ENCODE measurements at places on chromosomes 1 and 21.

- no peak for DNase-seq
Measured at GRCh38 chr1:42740851-42741580, 980 bp upstream of the CLDN19 start.

- DNase-seq = peak; percentile 14
Measured at GRCh38 chr1:78651241-78651640, 1.6 kb downstream of the IFI44 start.

DNA sequence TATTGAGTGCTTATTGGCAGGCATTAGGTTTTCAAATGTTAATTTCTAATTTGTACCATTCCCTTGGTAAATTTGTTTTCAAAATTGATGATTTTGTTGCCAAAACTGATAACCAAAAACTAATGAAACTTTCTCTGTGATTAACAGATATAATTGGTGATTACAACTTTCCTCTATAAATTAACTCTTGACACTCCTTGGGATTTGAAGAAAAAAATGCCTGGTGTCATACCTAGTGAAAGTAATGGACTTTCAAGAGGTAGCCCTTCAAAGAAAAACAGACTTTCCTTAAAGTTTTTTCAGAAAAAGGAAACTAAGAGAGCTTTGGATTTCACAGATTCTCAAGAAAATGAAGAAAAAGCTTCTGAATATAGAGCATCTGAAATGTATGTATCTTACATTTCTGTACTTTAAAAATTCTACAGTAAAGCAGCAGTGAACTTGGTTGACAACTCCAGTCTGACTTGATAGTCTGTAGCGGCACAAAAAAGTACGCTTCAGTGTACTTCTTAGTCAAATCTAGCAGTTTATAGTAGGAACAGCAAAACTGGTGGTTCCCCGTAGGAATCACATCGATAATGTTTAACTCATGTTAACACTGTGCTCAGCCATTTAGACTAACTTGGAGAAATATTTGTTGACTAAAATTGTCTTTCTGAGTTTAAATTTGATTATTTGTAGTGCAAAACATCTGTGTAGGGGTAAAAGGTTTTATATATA is 3.0 kb downstream of the USP1 start:
- DNase-seq = peak; percentile 72

GRCh38 chr1:116769561-116769977 is 15.3 kb downstream of the CD2 start:
- DNase-seq = peak; percentile 98

GRCh38 chr1:231753313-231753712 is 126.7 kb downstream of the DISC1 start:
- DNase-seq = no peak

DNA sequence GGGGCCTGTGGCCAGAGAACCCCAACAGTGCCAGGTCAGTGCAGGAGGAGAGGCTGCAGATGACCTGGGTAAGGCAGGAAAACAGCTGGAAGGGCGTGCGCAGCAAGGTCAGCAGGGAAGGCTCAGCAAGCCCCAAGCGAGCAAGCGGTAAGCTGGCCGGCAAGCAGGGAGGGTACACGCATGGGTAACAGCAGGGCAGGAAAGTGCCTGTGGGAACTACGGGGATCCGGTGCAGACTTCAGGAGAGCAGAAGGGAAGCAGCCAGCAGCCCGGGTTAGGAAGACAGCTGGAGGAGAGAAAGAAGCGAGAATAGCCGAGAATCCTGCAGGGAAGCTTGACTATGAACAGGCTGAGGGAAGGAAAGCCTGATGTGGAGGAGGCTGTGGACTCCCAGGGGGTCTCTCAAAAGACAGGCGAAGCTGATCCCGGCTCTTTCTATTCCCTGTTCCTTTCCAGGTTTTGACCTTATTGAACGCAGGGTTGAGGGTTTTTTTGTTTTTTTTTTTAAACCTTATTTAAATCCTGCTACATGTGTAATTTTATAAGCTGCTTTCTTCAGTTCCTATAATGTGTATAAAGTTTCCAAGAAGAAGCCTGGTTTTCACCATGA is 20.9 kb downstream of the UMODL1 start:
- DNase-seq = no peak

- no peak for DNase-seq
Measured at GRCh38 chr1:167681024-167681423, 40.8 kb upstream of the MPZL1 start.

DNA sequence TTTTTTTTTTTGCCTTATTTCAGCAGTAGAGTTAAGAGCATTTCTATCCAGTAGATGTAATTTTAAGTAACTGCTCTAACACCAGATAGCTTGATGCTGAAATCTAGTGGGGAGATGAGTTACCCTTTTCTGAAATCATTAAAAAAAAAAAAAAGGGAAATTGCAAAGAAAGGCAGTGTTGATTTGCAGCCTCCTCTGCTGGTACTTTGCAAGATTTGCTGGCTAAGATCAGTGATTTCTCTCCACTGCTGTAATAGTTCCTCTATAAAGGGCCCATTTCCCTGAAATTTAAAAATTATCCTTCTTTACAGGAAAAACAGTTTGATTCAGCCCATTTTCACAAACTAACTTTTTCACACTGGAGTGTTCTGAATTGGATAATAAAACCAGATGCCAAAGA is 120.6 kb downstream of the PTBP2 start:
- no peak for DNase-seq

- DNase-seq = no peak
Measured at GRCh38 chr1:9705337-9706093, 54.0 kb downstream of the PIK3CD start.

GRCh38 chr1:2286923-2287322 is 58.8 kb downstream of the SKI start:
- no peak for DNase-seq

GRCh38 chr1:228445843-228446650 is 29.4 kb upstream of the TRIM17 start:
- peak; percentile 12 for DNase-seq

DNA sequence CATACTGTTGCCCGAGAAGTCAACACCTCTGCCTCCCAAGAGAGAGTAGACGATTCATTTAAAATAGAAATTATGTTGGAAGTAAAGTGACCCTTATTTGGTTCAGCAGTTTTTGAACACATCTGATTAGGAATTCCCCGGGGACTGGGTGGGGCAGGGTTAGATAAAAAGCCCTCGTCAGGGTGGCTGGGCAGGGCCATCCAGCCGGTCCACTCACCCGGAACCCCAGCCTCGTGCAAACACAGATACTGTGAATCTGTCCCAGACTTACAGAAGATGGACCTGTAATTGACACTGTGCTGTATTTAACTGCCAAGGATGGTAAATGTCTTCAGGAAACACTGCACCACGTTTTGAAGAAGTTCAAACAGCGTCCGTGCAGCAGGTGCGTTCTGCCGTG is 63.7 kb downstream of the PRDM16 start:
- DNase-seq = no peak

DNA sequence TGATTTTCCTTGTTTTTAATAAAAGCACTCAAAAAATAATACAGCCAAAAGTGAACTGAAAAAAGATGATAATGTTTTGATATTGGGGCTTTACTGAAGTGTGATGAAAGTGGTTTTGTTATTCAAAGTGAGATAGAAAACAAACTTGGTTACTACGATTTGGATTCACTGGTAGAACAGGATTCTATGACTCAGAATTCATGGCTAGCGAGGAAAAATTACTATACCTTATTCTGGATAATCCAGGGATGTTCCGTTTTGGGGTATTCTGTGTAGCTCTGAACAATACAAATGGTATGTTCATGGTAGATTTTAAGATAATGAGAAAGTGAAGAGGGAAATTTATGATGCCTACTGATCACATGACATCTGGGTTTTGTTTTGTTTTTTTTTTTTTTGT is 117.7 kb downstream of the NRDC start:
- DNase-seq = no peak

GRCh38 chr1:228272331-228272791 is 64.5 kb downstream of the OBSCN start:
- no peak for DNase-seq

- DNase-seq = no peak
Measured at GRCh38 chr1:115654125-115654524, 12.4 kb downstream of the VANGL1 start.

DNA sequence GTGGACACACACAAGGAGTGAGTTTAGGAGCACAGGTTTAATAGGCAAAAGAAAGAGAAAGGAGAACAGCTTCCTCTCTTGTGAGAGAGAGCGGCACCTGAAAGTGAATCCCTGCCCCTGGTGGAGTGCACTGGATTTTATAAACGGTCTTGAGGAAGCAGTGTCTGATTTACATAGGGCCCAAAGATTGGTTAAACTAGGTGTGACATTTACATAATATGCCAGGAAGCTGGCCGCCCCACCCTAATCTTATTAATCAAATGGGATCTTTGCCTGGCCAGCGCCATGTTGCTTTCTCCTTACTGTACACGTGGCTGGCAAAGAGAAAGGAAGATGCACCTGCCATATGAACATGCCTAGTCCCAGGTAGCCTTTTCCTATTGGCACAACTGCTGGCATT is 38.7 kb downstream of the CFH start:
- no peak for DNase-seq
